Cerebellar nuclear complex (tissue), 1 donor: ENCODE measurements at places on chromosomes 11 and 22.
A peak's percentile ranks its signal among the peaks of the same experiment; 100 is the strongest.

DNA sequence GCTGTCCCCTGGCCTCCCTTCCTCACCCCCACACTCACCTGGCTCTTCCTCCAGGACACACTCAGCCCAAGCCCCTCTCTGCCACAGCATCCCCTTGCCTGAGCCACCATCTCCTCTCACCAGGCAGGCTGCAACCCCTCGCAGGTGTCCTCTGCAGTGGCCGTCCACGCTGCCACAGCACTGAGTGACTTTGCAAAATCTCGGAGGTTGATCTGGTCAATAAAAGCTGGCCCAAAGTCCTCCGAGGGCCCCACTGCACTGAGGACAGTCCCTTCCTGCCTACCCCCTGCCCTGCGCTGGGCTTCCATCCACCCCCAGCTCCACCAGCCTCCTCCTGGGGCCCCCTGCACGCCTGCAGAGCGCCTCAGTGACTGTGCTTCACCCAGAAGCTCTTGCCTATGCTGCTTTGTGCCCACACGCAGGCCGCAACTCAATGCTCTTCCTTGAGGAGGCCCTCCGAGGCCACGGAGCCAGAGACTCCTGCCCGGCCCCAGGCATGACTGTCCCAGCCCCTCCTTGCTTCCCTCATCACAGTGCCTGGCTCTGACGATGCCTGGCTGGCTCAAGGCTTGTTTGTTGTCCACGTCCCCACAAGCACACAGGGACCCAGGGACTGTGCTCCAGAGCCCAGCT lies 30.8 kb upstream of the SLC22A12 start:
- no peak for DNase-seq

GRCh38 chr11:106461839-106462545 lies 384.5 kb downstream of the AASDHPPT start:
- DNase-seq = no peak

- no peak for DNase-seq
These were observed 5.3 kb downstream of the SIDT2 start for GRCh38 chr11:117183724-117184349.

DNA sequence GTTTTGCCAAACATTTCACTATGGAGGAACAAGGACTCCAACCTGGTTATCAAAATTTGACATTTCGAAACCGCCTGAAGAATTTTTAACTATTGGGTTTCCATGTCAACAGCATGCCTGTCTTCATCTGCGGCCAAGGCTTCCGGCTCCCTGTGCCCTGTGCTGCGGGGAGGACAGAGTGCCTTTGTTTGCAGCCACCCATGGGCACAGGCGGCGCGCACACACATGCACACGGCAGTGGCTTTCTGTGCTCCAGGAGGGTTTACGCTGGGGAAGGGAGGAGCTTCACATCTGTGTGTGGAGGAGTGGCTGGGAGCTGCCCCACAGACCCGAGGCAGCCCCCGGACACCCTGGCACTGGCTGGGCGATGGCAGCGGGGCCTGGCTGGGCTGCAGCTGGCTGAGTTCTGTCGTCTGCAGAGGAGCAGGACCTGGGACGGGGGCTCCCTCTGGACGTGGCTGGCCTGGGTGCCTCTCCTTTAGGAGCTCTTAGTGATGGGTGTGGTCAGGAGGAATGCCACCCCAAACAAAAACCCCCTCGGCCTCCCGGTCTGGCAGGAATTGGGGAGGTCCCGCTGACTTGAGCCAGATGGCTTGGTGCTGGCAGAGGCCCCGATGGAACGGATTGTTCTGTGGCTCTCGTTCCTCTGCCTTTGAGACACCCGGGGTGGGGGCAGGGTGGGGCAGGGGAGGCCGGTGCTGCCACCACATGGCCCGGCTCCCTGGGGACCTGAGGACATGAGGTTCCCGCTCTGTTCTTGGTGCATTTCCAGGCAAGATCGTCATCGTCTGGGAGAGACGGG lies 1290.9 kb downstream of the BRD1 start:
- DNase-seq = peak; percentile 59

GRCh38 chr11:121112498-121113455 lies 11.7 kb downstream of the TECTA start:
- no peak for DNase-seq

DNA sequence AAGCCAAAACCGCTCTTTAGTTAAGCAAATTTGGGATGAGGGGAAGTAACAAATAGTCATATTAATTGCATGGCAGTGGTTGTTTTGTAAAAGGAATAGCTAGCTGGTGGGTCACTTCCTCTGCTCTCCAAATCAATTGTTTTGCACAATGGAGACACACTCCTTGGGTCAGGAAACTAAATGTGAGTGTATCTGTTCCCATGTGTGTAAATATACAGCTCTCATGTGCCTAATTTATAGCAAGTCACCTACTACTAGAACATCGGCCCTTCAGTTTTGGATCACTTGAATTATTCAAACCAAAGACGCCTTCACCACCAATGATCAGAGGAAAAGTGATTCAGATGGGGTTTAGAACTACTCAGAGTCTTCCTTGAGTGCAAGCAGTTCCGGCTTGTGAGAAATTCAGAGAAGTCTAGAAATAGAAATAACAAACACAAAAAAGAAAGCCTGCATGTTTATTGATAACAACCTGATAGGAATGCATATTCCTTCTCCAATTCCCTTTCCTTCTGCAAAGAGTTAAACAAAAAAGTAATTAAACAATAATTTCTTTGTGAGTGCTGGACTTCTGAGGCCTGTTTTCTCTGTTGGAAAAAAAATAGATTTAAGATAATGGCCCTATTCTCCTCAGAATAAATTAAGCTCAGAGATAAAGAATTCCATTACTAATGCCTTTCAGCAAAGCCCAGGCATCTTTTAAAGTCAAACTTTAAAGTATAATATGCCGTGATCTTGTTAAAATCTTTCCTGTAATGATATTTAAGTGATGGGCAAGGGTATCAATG lies 100.4 kb downstream of the KIRREL3 start:
- DNase-seq = no peak

GRCh38 chr11:67033661-67034166 lies 10.8 kb downstream of the SYT12 start:
- DNase-seq = peak; percentile 21

- DNase-seq = no peak
These were observed 38.3 kb downstream of the WT1 start for GRCh38 chr11:32396991-32397390.

GRCh38 chr22:20034143-20034542 lies 13.2 kb downstream of the TANGO2 start:
- no peak for DNase-seq

DNA sequence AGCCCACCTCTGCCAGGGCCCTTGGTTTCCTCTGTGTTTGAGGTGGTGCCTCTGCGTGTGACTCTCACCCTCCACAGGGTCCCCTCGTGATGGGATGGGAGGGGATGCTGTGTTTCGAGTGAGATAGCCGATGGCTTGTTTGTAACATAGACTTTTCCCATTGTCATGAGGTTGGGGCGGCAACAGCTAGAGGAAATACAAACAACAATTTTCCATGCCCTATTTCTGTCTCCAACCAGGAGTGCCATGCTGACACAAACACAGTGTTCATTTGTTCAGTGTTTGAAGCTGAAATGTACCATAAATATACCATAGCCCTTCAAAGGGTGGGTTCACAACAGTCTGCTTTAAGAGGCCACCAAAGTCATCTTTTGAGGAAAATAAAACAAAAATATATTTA lies 19.5 kb upstream of the NAV2 start:
- no peak for DNase-seq

- DNase-seq = no peak
These were observed 6.7 kb downstream of the TRIM29 start for GRCh38 chr11:120130991-120131760.

- no peak for DNase-seq
These were observed 6.8 kb upstream of the FAM111A start for GRCh38 chr11:59135648-59136461.

DNA sequence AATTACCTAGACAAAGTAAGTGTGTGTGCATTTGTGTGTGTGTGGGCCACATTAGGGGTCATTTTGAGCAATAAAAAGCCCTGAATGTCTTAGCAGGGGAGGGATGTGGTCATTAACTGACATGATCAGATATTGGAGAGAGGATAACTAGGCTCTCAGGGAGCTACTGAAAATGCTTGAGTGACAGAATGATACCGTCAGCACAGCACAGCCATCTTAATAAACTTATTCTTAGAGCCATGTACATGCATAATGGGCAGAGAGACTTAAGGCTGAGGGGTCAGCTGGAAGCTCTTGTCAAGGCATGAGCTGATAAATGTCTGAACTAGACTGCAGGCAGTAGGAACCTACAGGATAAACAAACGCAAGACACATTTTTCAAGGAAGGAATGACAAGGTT lies 239.1 kb upstream of the NCAM1 start:
- no peak for DNase-seq

DNA sequence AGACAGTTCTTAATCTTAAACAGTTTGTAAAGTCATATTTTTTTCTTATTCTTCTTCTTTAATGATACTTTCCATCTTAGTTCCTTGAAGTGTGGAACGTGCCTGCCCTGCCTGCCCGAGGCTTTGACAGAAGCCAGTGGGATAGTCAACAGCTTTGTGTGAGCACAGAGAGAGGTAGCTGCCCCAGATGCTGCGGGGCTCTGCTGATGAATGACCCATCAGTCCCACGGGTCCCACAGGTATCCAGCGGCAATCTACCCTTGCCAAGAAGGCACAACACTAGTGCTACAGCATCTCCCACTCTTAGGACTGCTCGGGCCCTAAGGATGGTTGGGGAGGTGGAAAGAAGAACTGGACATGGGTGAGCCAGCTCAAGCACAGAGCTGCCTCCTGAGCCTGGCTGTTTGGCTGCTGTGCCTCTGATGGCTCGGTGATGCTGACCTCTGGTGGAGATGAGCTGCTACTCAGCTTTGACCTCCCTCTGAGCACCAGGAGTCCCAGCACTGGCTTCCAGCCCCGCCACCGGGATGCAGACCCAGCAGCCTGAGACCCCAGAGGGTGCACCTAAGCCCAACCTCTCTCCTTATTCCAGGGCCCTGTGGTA lies 11.8 kb upstream of the APLNR start:
- DNase-seq = no peak

GRCh38 chr11:101955278-101955677 lies 39.0 kb upstream of the ANGPTL5 start:
- no peak for DNase-seq

DNA sequence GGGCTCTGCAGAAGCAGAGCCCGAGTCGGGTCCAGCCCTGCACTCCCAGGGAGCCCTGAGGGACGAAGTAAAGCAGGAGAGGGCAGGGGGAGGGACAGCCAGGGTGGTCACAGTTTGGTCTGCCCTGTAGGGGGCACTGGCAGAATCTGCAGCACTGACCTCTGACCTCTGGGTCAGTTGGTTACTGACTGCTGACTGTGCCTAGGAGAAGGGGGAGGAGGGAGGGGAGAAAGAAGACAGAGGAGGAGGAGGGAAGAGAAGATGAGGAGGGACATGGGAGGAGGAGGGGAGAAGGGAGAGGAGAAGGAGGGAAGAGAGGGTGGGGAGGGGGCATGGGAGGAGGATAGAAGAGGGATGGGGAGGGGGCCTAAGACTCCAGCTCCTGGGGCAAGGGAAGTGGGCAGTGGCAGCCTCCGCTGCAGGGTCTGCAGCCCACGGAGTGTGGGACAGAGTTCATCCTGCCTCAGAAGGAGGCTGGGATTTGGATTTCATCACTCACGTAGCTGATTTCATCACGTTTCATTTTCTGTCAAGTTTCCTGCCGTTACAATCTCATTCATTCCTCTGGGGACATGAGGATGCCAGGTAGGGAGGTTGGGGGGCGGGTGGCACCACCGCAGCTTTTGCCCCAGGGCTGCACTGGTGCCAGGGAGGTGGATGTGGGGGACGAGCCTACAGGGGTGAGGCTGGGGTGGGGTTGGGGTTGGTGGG lies 55.2 kb downstream of the FLRT1 start:
- DNase-seq = no peak

- no peak for DNase-seq
These were observed 96.0 kb downstream of the TENM4 start for GRCh38 chr11:79344753-79345294.

DNA sequence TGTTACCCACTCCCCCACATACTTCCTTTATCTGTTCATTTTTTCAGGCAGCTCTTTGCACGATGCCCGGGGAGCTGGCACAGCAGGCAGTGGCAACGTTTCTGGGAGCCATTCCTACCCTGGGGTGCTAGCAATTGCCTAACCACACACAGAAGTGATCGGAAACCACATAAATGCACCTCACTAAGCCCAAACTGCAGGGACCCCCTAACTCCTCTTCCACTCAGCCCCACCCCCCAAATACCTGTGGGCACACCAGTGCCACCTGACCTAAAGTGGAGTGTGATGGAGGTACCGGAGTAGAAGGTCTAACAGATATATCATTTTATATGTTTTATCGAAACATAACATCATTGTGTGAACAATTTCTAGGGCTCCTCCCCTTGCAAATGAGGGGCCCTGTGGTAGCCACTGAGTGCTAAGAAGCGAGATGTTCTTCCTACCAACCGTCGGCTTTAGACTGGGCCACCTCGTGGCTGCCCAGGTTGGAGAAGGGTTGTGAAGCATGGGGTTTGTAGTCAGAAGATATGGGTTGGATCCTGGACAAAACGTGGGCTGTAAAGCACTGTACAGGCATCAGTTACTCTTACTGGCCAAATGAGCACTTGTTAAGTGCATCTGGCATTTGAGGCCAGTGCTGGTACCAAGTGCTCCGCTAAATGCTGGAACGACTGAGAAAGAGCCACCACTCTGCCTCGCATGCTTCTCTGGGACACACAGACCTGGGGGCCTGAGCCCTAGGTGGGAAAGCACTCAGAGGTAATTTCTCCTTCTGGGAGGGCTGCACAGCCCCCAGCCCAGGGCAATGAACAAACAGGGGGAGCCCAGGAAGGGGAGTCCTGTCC lies 2.8 kb downstream of the MRGPRD start:
- DNase-seq = no peak

DNA sequence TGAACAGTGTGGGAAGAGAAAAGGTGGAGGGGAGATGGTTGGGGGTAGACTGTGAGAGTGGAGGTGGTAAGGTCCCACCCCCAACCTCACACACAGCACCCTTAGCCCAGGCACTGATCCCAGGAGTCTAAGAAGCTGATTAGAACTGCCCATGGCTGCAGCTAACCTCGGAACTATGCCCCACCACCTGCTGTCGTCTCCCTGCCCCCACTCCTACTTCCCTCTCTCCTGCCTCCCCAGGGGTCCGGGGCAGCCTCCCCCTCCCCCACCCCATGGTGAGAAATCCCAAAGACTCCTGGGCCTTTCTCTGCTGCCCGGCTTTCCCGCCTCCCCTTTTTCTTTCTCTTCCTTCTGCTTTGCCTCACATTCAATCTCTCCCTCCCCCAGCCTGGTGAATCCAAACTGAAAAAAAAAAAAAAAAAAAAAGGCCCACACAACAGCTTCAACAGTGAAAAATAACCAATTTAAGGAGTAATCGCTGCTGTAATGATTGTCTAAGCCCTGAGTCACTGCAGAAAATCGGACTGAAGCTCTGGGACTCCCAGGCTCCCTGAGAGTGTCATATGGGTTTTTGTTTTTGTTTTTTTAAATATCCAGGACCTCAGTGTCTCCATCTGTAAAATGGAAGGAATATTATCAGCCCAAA lies 9.6 kb upstream of the TP53I11 start:
- no peak for DNase-seq
